ENCODE measurements at places on chromosomes 6 and 20. TPM values are rescaled to one million over a fixed set of nuclear protein-coding genes. Genes with fewer than 3 reads are reported as not detected.
A peak's percentile ranks its signal among the peaks of the same experiment; 100 is the strongest.

DNA sequence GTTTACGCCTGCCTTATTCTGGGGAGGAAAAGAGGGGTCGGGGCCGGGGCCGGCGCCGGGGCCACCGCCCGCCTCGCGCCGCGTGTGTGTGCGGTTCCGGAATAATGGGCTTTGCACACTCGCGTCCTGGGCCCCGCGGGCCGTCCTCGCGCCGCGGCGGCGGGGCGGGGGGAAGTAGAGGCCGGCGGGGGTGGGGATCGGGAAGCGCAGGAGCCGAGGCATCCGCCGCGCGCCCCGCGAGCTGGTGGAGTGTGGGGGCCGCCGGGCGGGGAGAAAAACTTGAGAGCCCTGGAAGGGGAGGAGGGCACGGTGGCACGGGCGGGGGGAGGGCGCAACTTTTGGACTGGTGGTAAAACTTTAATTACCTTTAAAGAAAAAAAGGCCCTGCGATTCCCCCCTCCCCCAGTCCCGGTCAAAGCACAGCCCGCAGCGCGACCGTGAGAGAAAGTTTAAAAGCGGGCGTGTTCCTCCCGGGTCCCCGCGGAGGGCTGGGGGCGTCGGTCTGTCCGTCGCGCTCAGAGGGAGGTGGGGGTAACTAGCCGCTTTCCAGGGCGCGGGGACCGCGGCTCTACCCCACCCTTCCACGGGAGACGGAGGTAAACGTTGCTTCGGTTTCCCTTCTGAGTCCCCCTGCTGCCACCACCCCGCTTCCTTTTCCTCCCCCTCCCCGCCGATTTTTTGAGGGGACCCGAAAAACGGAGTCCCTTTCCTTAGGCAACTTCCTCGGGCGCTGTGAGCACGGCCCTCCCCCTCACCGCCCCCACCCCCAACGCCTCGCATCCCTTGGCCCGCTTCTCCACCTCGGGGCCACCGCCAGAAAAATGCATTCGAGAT is 1.9 kb downstream of the L3MBTL3 start:
- H3K27ac ChIP-seq: no peak overlapping the region
- no peak for DNase-seq
- no peaks in the 10 kb centered on the region for H3K36me3 ChIP-seq

DNA sequence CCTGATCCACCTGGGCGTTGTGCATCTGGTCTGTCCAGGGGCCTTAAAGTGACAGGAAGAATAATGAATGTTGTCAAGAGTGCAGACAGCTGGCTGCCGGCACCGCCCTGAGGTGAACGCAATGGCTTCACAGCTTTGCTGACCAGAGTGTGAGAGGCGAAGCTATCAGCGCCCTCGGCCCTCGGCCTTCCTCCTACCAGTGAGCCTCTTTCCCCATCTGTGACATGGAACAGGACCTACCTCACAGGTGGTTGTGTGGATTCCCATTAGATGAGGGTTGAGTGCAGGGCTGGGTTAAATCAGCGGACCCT is 54.8 kb downstream of the CTCFL start:
- DNase-seq: no peak
- H3K27me3 ChIP-seq: no peaks in the 10 kb centered on the region
- H3K27ac ChIP-seq: no peak overlapping the region
- peaks cover 3% of the 10 kb centered on the region for H3K4me1 ChIP-seq
- no peak overlapping the region for H3K4me3 ChIP-seq
- H3K36me3 ChIP-seq: no peaks in the 10 kb centered on the region

The PGBD1 gene
- total RNA-seq: 7.6 TPM

- H3K4me3 ChIP-seq: no peak overlapping the region
- H3K4me1 ChIP-seq: no peaks in the 10 kb centered on the region
- peaks cover 3% of the 10 kb centered on the region for H3K27me3 ChIP-seq
- no peak for DNase-seq
- H3K36me3 ChIP-seq: no peaks in the 10 kb centered on the region
Measured at GRCh38 chr6:41256383-41256782, 28.2 kb downstream of the TREML4 start.

GRCh38 chr6:64644024-64644423 is 1008.4 kb downstream of the PHF3 start:
- no peaks in the 10 kb centered on the region for H3K36me3 ChIP-seq
- H3K27ac ChIP-seq: no peak overlapping the region
- no peaks in the 10 kb centered on the region for H3K27me3 ChIP-seq
- H3K4me1 ChIP-seq: no peaks in the 10 kb centered on the region
- H3K4me3 ChIP-seq: no peak overlapping the region
- DNase-seq: no peak

The ZNF451 gene
- 71.1 TPM for total RNA-seq

The RIN2 gene
- 25.0 TPM for total RNA-seq

The PCK1 gene
- 0.21 TPM for total RNA-seq

GRCh38 chr20:50695135-50695872 is 4.0 kb upstream of the RIPOR3 start:
- peak overlapping the region; percentile 99 for H3K27ac ChIP-seq
- no peaks in the 10 kb centered on the region for H3K27me3 ChIP-seq
- no peaks in the 10 kb centered on the region for H3K36me3 ChIP-seq
- no peak overlapping the region for H3K4me3 ChIP-seq
- H3K4me1 ChIP-seq: peaks cover 52% of the 10 kb centered on the region
- no peak for DNase-seq

DNA sequence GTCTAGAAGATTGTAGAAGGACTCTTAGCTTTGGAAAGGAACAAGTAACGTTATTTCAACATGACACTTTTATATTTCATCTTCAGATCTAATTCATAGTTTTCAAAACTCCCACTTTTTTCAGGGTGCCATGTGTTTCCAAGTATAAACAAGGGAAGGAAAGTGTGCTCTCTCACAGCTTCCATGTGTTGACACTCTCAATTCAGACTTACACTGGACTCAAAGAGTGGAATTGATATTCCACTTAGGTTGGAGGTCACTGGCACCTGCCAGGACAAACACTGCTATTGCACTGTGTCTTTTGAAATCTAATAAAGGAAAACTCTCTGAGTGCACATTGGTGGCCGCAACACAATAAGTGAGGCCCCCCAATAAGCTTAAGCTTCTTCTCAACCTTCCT is 22.5 kb upstream of the SAMD3 start:
- no peak overlapping the region for H3K27ac ChIP-seq
- H3K27me3 ChIP-seq: no peaks in the 10 kb centered on the region
- no peaks in the 10 kb centered on the region for H3K4me1 ChIP-seq
- no peak for DNase-seq
- no peak overlapping the region for H3K4me3 ChIP-seq
- no peaks in the 10 kb centered on the region for H3K36me3 ChIP-seq

- no peaks in the 10 kb centered on the region for H3K4me1 ChIP-seq
- no peak overlapping the region for H3K27ac ChIP-seq
- H3K36me3 ChIP-seq: no peaks in the 10 kb centered on the region
- DNase-seq: no peak
- H3K27me3 ChIP-seq: no peaks in the 10 kb centered on the region
Measured at GRCh38 chr20:23652371-23652770, 14.6 kb upstream of the CST3 start.

The KATNA1 gene
- 19.7 TPM for total RNA-seq

- H3K4me1 ChIP-seq: no peaks in the 10 kb centered on the region
- no peak for DNase-seq
- no peaks in the 10 kb centered on the region for H3K27me3 ChIP-seq
- no peaks in the 10 kb centered on the region for H3K36me3 ChIP-seq
- no peak overlapping the region for H3K27ac ChIP-seq
Measured at GRCh38 chr6:45630314-45630713, 252.6 kb upstream of the SUPT3H start.

The CLPSL1 gene
- total RNA-seq: not detected

The CNR1 gene
- total RNA-seq: 0.13 TPM

DNA sequence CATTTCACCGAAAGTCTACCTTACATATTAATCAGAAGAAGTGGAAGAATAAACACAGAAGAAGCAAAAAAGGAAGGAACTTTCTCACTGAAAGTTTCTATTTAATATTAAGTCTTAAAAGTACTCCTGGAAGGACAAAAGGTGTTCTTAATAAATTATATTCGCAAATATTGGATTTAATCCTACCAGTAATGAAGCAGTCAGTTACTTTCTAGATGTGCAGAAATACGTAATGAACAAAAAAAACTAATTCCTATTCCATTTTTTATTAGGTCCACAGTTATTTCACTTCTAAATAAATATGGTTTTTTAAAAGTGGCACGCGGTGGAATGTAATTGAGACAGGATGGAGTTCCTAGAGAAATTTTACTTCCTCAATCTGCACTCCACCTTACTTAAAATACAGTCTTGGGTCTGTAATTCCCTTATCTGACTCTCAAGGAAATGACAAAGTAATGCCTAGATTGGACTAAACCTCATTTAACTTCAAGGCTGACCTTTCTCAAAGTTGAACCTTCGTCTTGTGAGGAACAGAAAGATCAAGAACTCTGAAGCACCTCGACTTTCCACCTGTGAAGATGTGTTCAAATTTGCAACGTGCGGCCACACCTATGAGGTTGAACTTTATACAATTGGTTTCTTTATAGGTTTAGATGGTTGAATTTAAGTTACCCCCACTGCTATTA is 1.1 kb upstream of the TRAM2 start:
- no peaks in the 10 kb centered on the region for H3K27me3 ChIP-seq
- peak overlapping the region; percentile 98 for H3K27ac ChIP-seq
- H3K36me3 ChIP-seq: 0 out of 2 replicates have a peak, but pooled peaks cover 2% of the 10 kb centered on the region
- DNase-seq: no peak

- no peak for DNase-seq
- H3K36me3 ChIP-seq: no peaks in the 10 kb centered on the region
- no peaks in the 10 kb centered on the region for H3K27me3 ChIP-seq
- no peak overlapping the region for H3K27ac ChIP-seq
Measured at GRCh38 chr6:136529710-136530109, 20.5 kb downstream of the MAP7 start.

The RRAGD gene
- 27.8 TPM for total RNA-seq

The DNAH8 gene
- not detected for total RNA-seq

- no peak overlapping the region for H3K27ac ChIP-seq
- no peaks in the 10 kb centered on the region for H3K27me3 ChIP-seq
- no peaks in the 10 kb centered on the region for H3K4me1 ChIP-seq
- peaks cover 30% of the 10 kb centered on the region for H3K36me3 ChIP-seq
Measured at GRCh38 chr6:83185096-83185495, 8.0 kb downstream of the PGM3 start.

- H3K27me3 ChIP-seq: no peaks in the 10 kb centered on the region
- H3K27ac ChIP-seq: no peak overlapping the region
- no peak overlapping the region for H3K4me3 ChIP-seq
- no peaks in the 10 kb centered on the region for H3K4me1 ChIP-seq
- H3K36me3 ChIP-seq: no peaks in the 10 kb centered on the region
Measured at GRCh38 chr6:37303891-37304503, 46.1 kb upstream of the TMEM217 start.

- H3K36me3 ChIP-seq: no peaks in the 10 kb centered on the region
- peaks cover 24% of the 10 kb centered on the region for H3K4me1 ChIP-seq
- peak overlapping the region; percentile 98 for H3K27ac ChIP-seq
- no peaks in the 10 kb centered on the region for H3K27me3 ChIP-seq
- H3K4me3 ChIP-seq: peak overlapping the region; percentile 67
- DNase-seq: peak; percentile 48
Measured at GRCh38 chr6:26217714-26218075, 130.5 kb downstream of the HFE start.

- H3K27ac ChIP-seq: peak overlapping the region; percentile 15
- H3K4me3 ChIP-seq: no peak overlapping the region
- no peaks in the 10 kb centered on the region for H3K36me3 ChIP-seq
- no peak for DNase-seq
Measured at GRCh38 chr20:31666258-31667042, 28.7 kb downstream of the COX4I2 start.

- H3K27me3 ChIP-seq: peaks cover 5% of the 10 kb centered on the region
- H3K36me3 ChIP-seq: no peaks in the 10 kb centered on the region
- no peaks in the 10 kb centered on the region for H3K4me1 ChIP-seq
- no peak overlapping the region for H3K27ac ChIP-seq
- H3K4me3 ChIP-seq: no peak overlapping the region
Measured at GRCh38 chr6:165910184-165910966, 247.3 kb upstream of the PDE10A start.

- H3K36me3 ChIP-seq: no peaks in the 10 kb centered on the region
- no peaks in the 10 kb centered on the region for H3K27me3 ChIP-seq
- H3K4me3 ChIP-seq: no peak overlapping the region
- H3K27ac ChIP-seq: no peak overlapping the region
- DNase-seq: no peak
Measured at GRCh38 chr6:40350747-40351217, 236.4 kb downstream of the LRFN2 start.

The TMEM170B gene
- total RNA-seq: 1.3 TPM

- 0 out of 2 replicates have a peak, but pooled peaks cover 5% of the 10 kb centered on the region for H3K27me3 ChIP-seq
- no peak for DNase-seq
- no peak overlapping the region for H3K27ac ChIP-seq
Measured at GRCh38 chr6:87932361-87932760, 115.3 kb upstream of the SPACA1 start.

GRCh38 chr6:37819802-37820717 is 533 bp downstream of the ZFAND3 start:
- DNase-seq: no peak
- peaks cover 5% of the 10 kb centered on the region for H3K36me3 ChIP-seq
- H3K4me3 ChIP-seq: peak overlapping the region; percentile 84

The GSTA5 gene
- total RNA-seq: not detected

The TFAP2C gene
- 2.8 TPM for total RNA-seq

GRCh38 chr6:166623318-166623717 is 3.7 kb downstream of the RPS6KA2 start:
- peaks cover 30% of the 10 kb centered on the region for H3K27me3 ChIP-seq
- H3K4me1 ChIP-seq: peaks cover 11% of the 10 kb centered on the region
- H3K4me3 ChIP-seq: no peak overlapping the region
- no peaks in the 10 kb centered on the region for H3K36me3 ChIP-seq

The FILIP1 gene
- 0.26 TPM for total RNA-seq

The MTO1 gene
- total RNA-seq: 57.9 TPM

DNA sequence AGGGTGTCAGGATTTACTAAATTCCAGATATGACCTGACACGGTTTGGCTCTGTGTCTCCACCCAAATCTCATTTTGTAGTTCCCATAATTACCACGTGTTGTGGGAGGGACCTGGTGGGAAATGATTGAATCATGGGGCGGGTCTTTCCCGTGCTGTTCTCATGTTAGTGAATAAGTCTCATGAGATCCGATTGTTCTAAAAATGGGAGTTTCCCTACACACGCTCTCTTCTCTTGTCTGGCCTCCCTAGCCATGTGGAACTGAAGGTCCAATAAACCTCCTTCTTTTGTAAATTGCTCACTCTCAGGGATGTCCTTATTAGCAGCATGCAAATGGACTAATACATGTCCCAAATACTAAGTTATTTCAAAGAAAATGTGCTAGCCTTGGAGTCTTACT is 121.1 kb downstream of the CENPW start:
- H3K27me3 ChIP-seq: no peaks in the 10 kb centered on the region
- no peak for DNase-seq
- no peaks in the 10 kb centered on the region for H3K4me1 ChIP-seq

The PDE10A gene
- 27.8 TPM for total RNA-seq

The DOK5 gene
- total RNA-seq: 0.18 TPM

The THBS2 gene
- 0.05 TPM for total RNA-seq

GRCh38 chr6:161866570-161866969 is 592.7 kb upstream of the AGPAT4 start:
- H3K4me1 ChIP-seq: no peaks in the 10 kb centered on the region
- H3K27ac ChIP-seq: no peak overlapping the region
- H3K4me3 ChIP-seq: no peak overlapping the region
- DNase-seq: no peak
- H3K27me3 ChIP-seq: no peaks in the 10 kb centered on the region
